Stimulated activated CD4-positive, alpha-beta T cell treated with anti-CD3 and anti-CD28 coated beads, TNF-alpha, amount 100 ng/mL, for 48 hours (primary cell): ENCODE measurements at places on chromosomes 5 and 9.

DNA sequence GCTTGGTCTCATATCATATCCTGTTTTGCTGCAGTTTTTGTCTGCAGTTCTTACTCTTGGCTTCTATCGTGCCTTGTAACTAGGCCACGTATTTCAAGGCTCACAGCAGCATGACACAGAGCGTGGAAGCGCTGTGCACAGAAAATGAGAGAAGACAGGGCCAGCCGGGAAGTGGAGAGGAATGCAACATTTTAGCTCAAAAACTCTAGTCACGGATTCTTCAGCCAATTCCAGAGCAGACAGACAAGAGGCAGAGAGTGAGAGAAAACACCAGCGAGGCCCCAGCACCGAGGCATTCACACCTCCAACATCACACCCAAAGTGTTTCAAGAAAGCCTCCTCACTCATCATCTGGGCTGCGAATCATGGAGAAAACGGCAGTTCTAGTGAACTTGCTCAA, 160.8 kb downstream of the DNAH5 start:
- DNase-seq, result no peak

DNA sequence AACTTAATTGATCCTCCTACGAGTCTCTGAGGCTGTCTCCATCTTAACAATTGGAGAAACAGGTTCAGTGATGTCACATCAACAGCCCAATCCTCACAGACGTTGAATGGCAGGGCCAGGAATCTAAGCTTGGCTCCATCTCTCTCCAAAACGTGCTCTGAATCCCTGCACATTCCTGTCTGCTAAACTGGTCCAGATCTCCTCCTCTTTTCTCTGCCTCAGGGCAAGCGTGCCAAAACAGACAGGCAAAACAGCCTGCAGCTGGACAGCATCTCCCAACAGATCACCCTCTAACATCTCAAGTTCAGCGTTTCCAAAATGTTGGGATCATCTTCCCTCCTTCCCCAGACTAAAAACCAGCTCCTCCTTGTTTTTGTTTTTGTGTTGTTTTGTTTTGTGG, 6.6 kb downstream of the FBP1 start:
- no peak for DNase-seq

- no peak for DNase-seq
Observed at GRCh38 chr5:13731121-13731628, 213.3 kb downstream of the DNAH5 start.

- no peak for DNase-seq
Observed at GRCh38 chr9:81558091-81558830, 131.1 kb downstream of the TLE1 start.

DNA sequence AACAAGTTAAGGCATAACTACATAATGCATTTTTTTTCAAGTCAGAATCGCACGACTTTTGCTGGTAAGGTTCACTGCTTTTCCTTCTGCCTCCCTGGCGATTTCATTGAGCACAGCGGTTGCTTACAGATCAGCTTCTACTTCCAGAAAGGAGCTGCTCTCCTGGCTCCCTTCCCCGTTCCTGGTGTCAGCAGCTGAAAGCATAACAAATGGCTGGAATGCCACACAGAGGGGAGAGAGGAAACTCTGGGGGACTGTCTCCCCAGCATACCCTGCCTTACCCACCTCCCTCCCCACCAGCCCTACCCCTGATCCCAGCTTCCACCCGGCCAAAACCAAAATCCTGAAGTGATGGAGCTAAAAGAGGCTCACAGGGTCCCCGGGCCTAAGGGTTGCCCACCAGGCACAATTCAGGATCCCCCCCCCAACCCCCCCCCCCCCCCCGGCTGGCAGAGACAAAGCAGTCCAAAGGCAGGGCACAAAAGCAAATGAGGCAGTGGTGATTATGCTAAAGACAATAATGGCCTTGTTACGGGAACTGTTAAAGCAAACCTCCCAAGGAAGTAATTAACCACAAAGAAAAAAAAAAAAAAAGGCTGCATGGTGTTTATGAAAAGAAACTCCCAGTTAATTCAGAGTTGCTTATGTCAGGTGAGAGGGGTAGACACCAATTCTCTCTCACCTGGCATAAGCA, 126.1 kb upstream of the WWC1 start:
- DNase-seq, result no peak

- DNase-seq, result no peak
Observed at GRCh38 chr5:108830705-108831276, 83.1 kb downstream of the FER start.

GRCh38 chr9:136197930-136198604, 6.9 kb downstream of the LHX3 start:
- no peak for DNase-seq

- DNase-seq, result no peak
Observed at GRCh38 chr9:83011611-83012010, 51.3 kb downstream of the RASEF start.

GRCh38 chr5:146682899-146683532, 167.0 kb upstream of the GPR151 start:
- DNase-seq, result no peak

DNA sequence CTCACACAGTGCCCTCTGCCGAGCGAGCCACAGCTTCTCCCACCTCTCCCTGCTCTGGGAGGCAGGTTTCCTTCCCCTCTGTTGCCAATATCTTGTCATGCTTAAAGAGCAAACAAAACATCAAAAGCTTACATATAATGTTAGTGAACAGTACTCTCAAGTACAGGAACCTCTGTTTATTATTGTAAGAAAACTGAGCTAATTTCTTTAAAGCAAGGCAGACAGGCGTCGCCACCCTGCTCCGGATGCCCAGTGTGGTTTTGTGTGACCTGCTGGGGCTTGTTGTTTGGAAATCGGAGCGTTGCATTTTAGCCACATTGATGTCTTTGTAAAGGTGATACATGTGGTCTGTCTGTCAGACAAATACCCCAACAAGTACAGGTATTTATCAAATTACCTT, 401.4 kb upstream of the IRX1 start:
- no peak for DNase-seq

- DNase-seq, result no peak
Observed at GRCh38 chr9:1353291-1353690, 303.1 kb downstream of the DMRT2 start.

GRCh38 chr5:15786884-15787283, 286.9 kb downstream of the FBXL7 start:
- DNase-seq, result no peak

- DNase-seq, result no peak
Observed at GRCh38 chr9:109745335-109746283, 34.4 kb upstream of the PALM2AKAP2 start.

GRCh38 chr5:172828911-172829431, 5.1 kb upstream of the ERGIC1 start:
- no peak for DNase-seq

DNA sequence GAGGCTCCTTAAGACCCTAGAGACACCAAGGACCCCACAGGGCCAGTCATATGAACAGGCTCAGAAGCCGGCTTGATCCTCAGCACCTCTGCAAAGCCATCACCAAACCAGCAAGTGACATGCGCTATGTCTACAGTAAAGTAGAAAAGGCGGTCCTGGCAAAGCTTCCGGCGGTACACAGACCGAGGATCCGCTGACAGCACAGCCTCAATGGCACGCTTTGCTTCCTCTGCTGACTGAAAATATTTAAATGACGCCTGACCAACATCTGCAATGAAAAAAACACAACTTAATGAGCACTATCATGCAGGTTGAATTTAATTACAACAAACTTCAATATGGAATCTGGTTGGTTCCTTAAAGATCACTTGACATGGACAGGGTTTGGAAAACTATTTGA, 17.6 kb downstream of the TRMO start:
- no peak for DNase-seq

- DNase-seq, result no peak
Observed at GRCh38 chr9:68530618-68531017, 10.1 kb downstream of the TMEM252 start.

- no peak for DNase-seq
Observed at GRCh38 chr5:157941616-157942015, 82.7 kb upstream of the CLINT1 start.

DNA sequence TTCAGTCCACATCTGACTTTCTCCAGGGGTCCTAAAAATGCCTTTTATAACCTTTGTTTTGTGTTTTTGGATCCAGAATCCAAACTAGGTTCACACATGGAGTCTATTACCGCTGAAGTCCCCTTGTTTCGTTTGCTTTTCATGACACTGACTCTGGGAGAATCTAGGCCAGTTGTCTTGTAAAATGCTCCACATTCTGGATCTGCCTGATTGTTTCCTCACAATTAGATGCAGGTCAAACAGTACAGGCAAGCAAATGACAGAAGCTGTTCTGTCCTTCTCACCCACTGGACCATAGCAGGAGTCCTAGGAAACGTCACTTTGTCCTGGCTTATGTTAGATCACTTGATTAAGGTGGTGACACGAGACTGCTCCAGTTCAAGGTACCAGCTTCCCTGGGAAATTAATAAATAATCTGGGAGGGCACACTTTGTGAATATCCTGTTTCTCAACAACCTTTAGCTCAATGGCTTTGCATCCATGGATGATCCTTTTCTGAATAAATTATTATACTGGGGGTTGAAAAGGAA, 34.1 kb downstream of the FABP6 start:
- DNase-seq, result no peak

- DNase-seq, result no peak
Observed at GRCh38 chr9:130996676-130997394, 12.1 kb upstream of the LAMC3 start.

DNA sequence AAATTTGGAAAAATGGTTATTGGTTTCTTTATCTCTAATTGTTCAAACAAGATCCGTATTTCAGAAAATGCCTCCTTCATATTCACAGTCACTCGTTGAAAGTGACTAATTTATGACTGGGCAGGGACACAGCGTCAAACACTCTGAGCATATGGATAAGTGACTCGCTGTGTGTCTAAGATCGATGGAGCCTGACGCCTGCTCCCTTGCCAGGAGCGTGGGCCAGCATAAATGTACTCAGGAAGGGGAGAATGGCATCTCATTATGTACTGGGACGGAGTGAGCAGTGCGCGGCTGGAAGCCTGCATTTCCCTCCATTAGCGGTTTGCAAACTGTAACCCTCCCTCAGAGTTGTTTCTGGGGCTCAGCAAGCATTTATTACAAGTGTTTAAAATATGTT, 79.8 kb upstream of the CAST start:
- no peak for DNase-seq

GRCh38 chr9:81552581-81552991, 136.8 kb downstream of the TLE1 start:
- no peak for DNase-seq

GRCh38 chr9:129469188-129469987, 151.5 kb downstream of the C9orf50 start:
- DNase-seq, result no peak

DNA sequence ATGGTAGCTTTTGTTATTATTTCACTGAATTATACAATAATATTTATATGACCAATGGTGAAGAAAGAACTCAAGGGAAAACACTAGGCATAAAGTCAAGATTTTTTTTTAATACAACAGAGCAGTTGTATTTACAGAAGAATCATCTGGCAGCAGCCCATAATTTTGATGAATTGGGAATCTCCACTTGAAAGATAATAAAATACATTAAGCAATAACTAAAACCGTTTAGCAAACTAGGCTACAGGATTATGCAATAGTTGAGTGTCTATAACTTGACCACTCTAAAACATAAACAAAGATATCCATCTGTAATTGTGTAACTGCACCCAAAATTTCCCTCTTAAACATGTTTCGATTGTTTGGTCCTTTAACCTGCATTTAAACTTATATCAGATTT, 80.8 kb downstream of the SNCAIP start:
- no peak for DNase-seq

GRCh38 chr5:43702293-43702692, 99.3 kb downstream of the NNT start:
- DNase-seq, result no peak

DNA sequence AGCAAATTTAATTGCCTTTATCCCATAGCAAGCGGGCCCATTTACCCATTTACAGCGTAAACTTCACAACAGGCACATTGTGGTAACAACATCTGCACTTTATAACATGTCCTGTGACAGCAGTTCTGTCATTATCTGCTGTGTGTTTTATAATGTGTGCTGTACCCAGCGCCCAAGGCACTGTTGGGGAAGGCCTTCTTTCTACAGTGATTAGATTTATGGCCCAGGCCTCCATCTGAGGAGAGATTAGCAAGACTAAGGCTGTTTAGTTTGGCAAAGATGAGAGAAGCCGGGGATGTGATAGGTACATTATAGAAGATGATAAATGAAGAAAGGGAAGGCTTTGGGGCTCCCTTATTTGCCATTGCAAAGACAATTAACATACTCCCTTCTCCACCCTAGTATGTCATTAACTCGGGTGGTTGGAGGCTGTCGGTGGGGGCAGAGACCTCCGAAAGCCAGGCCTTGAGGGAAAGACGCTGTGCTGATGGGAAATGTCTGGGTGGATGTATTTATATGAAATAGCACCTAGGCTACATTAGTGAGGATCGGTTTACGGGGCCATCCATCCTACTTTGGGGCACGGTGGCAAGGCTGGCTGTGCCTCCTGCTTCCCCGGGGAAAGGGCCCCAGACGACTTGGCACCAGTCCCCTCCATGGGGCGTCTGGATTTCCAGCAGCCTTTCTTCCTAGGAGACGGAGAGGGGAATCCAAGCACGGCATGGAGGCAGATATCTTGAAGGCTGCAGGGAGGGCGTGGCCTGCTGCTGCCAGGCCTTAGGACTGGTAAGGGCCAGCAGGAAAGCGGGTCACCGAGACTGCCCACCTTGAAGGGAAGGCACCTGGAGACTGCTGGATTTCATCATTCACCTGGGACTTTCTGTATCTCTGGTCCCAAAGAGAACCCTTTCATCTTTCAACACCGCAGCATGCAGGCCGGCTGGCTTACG, 64.3 kb upstream of the PTCH1 start:
- DNase-seq, result no peak

- no peak for DNase-seq
Observed at GRCh38 chr9:136051453-136051836, 43.6 kb downstream of the NACC2 start.

GRCh38 chr9:16028548-16028947, 475.7 kb downstream of the CCDC171 start:
- DNase-seq, result no peak

DNA sequence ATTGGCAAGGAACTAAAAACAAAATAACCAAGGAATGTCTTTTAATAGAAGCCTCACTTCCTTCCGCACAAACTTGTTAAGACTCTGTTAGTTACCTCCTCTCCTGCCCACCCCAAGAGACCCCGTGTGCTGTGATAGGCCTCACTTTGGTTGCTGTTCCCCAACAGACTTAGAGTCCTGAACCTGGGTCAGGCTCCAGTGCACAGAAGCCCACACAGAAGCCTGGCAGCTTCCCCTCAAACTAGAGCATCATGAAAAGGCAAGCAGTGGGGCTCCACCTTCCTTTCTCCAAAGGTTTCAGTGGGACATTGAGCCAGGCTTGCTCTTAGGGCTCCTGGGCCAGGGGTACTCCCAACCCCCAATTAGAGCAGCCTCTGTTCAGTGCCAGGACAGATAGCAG, 230.5 kb downstream of the ESM1 start:
- no peak for DNase-seq

DNA sequence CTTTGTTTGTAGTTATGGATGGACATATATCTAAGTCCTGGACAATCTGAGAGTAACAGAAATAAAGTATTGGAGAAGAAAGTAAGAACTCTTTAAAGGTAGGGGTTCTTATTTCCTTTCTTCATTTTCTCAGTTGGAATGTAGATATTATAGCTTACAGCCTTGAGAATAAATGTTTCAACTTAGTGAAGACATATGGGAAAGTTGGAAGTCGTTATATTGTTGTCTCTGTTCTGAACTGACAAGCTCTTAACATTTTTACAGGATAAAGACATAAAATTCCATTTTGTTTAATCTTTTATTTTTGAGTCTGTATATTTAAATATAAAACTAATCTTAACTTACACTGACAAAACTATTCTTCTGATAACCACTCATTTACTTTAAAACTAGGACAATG, 2187.5 kb upstream of the ACO1 start:
- DNase-seq, result no peak

GRCh38 chr5:61182449-61182848, 20.2 kb upstream of the SMIM15 start:
- no peak for DNase-seq
